ENCODE measurements at places on chromosomes 3 and 15. TPM values are rescaled to one million over a fixed set of nuclear protein-coding genes. Genes with fewer than 3 reads are reported as not detected.

The PLA2G4E gene
- total RNA-seq, result not detected

- no peak for DNase-seq
Observed at GRCh38 chr3:67561667-67562394, 92.6 kb downstream of the SUCLG2 start.

The MITF gene
- total RNA-seq, result 69.4 TPM

DNA sequence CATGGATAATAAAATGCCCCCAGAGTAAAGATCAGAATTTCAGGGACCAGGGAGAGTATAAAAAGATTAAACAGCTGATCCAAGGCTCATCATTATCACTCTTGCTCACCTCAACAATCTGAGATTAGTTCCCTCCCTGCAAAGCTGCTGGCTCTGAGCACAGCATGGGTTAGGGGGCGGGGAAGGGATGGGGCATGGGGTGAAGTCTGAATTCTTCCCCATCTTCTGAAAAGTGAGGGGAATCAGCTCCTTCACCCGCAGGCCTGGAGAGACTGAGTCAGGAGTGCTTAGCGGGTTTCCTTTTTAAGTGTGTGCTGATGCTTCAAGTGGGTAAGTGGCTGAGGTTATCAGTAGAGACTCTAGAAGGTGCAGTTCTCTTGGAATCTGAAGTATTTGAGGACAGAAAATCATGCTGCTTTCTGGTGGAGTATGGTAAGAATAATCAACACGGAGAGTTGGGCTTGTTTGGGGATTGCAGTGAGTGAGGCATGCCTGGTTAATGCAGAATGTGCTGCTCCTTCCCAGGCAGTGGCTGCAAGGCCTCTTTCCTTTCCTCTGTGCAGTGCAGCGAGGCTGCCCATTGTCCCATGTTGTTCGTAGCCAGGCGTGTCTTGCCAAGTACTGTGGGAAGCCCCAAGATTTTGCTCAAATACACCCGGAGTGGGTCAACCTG, 59.2 kb upstream of the TRAK1 start:
- DNase-seq, result no peak

- no peak for DNase-seq
Observed at GRCh38 chr3:117192888-117193287, 483.3 kb downstream of the TUSC7 start.

GRCh38 chr3:27644941-27645340, 77.2 kb downstream of the EOMES start:
- DNase-seq, result no peak

GRCh38 chr3:142929890-142930289, 33.6 kb downstream of the PAQR9 start:
- no peak for DNase-seq

- no peak for DNase-seq
Observed at GRCh38 chr15:73239564-73240215, 129.1 kb downstream of the HCN4 start.

The P2RY13 gene
- total RNA-seq, result 1.2 TPM

GRCh38 chr3:122004107-122004506, 17.9 kb downstream of the ILDR1 start:
- DNase-seq, result no peak

DNA sequence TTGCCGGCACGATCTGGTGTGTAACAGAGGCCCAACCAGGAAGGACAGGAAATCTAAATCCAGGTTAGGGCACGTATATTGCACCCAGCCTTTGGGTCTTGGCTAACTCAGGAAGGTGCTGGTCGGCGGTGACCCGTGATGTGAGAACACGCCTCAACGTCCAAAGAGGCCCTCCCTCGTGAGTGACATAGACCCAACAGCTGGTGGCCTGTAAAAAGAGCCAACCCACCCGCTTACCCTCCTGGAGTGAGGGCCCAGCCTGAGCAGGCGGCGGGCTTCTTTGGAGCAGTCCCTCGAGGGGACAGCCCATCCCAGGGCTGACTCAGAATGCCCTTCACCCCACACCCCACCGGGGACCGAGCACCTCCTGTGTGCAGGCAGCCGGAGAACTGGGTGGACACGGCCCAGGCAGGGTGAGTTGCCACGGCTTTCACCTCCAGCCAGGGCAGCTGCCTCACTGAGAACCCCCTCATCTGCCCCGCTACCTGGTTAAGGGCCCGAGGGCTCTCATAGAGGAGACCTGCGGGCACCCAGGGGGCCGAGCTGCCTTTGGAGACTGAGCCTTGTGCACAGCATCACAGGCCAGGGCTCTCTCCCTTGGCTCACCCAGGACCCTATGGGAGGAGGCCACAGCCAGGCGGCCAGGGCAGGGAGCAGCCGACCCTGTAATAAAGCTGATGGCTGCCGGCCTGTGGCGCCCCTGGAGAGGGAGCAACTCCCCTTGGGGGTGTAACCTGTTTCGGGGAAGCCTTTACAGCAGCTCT, 41.8 kb downstream of the ZNF710 start:
- no peak for DNase-seq

GRCh38 chr3:120763601-120764000, 21.1 kb downstream of the GTF2E1 start:
- no peak for DNase-seq

The PIF1 gene
- 0.42 TPM for total RNA-seq

GRCh38 chr15:74414603-74415338, 19.0 kb downstream of the SEMA7A start:
- no peak for DNase-seq

The RARB gene
- total RNA-seq, result 22.8 TPM
